AG04450 (cell line): ENCODE measurements at places on chromosomes 3 and 15.

- DNase-seq: no peak
These were observed 59.4 kb downstream of the TMEM44 start for GRCh38 chr3:194573680-194574437.

DNA sequence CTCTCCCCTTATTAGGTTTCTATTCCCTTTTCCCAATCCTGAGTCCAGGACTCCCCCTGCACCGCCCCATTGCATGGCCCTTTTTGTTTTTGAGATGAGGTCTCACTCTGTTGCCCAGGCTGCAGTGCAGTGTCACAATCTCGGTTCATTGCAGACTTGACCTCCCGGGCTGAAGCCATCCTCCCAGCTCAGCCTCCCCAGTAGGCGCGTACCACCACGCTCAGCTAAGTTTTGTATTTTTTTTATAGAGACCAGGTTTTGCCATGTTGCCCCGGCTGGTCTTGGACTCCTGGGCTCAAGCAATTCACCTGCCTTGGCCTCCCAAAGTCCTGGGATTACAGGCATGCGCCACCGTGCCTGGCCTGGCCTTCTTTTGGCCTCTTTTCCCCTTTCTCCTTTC is 29.3 kb downstream of the PDIA5 start:
- DNase-seq: no peak

DNA sequence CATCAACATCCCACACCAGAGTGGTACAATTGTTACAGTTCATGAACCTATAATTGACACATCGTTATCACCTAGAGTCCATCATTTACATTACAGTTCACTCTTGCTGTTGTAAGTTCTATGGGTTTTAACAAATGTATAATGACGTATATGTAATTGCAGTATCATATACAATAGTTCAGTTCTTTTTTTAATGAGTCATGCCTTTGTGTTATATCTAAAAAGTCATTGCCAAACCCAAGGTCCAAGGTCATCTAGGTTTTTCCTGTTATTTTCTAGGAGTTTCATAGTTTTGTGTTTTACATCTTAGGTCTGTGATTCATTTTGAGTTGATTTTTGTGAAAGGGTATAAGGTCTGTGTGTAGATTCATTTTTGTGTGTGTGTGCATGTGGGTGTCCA is 160.9 kb upstream of the GALNT15 start:
- no peak for DNase-seq

DNA sequence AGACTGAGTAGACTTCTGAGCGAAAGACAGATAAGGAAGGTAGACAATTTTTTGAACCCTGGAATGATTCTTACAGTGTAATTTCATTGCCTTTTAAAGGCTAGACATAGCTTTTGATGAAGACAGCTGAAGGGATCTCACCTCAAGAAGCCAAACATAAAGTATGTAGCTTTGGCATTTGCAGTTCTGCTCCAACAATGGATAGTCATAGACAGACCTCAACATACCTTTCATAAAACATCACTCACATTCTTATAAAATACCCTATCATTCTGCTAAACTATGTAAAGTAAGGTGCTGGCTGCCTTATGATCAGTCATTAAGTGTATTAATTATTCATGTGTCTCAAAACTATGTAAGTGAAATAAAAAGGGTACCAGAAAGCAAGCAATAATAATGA is 70.0 kb downstream of the UBE3A start:
- no peak for DNase-seq

GRCh38 chr3:116033516-116033915 is 410.2 kb downstream of the GAP43 start:
- no peak for DNase-seq

- no peak for DNase-seq
These were observed 52.6 kb downstream of the LRRC28 start for GRCh38 chr15:99303907-99304306.

DNA sequence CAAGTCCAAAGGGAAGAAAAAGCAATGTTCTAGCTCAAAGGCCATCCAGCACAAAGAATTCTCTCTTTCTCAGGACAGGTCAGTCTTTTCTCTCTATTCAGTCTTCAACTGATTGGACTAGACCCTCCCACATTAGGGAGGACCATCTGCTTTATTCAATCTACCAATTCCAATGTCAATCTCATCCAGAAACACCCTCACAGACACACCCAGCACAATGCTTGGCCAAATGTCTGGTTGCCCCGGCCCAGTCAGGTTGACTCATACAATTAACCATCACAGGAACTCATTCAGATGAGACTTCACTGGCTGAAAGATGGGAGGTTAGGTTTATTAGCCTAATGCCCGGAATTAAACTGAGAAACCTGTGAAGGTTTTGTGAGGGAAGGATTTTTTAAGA is 32.4 kb downstream of the ACAN start:
- no peak for DNase-seq

DNA sequence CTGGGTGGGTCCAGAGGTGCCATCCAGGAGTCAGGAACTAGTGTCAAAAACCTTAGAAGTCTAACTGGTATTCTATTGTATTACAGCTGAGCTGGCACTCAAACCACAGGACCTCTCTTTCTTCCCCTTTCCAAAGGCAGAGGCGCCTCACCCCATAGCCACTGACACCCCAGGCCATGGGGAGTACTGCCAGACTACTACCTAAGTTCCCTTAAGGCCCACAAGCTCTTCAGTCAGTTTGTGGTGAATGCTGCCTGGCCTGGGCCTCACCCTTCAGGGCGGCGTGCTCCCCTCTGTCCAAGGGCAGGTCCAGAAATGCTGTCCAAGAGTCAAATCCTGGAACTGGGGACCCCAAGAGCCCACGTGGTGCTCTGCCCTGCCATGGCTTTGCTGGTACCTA is 43.0 kb upstream of the FGF7 start:
- no peak for DNase-seq

DNA sequence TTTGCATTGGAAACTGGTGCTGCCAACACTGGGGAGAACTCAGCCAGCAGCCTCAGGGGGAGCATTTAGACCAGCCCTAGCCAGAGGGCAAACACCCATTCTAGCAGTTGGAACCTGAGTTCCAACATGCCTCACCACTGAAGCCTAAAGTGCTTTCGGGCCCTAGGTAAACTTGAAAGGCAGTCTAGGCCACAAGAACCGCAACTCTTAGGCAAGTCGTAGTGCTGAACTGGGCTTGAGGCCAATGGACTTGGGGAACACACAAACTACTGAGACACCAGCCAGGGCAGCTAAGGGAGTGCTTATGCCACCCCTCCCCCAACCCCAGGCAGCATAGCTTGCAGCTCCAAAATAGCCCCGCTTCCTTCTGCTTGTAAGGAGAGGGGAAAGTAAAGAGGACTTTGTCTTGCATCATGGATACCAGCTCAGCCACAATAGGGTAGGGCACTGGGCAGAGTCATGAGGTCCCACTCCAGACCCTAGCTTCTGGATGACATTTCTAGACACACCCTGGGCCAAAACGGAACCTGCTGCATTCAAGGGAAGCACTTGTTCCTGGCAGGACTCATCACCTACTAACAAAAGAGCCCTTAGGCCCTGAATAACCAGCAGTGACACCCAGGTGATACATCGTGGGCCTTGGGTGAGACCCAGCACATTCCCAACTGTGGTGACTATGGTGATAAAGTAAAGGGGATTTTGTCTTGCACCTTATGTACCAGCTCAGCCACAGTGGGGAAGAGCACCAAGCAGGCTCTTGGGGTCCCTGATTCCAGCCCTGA is 37.3 kb upstream of the TEX9 start:
- no peak for DNase-seq

GRCh38 chr3:45689787-45690145 is 570 bp downstream of the SACM1L start:
- DNase-seq: no peak

DNA sequence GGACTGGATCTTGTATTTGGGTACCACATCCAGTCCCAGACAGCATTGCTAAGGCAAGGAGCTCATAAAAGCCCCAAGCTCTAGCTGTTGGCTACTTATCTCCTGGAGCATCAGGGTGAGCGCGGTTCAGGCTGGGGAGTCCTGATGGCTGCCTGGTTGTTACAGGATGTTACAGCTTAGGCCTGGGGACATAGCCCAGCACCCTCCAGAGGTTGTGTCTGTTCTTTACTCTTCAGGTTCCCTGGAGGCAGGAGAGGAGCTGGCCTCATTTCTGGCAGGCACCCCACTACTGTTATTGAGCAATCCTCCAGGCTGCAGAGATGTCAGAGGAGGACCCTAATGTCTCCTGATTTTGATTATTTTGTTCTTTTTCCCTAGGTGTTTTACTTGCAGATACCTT is 26.6 kb downstream of the APBA2 start:
- DNase-seq: no peak

- DNase-seq: no peak
These were observed 56.7 kb downstream of the IGF1R start for GRCh38 chr15:98705070-98705469.

- DNase-seq: no peak
These were observed 26.0 kb upstream of the SPPL2A start for GRCh38 chr15:50791486-50791885.

DNA sequence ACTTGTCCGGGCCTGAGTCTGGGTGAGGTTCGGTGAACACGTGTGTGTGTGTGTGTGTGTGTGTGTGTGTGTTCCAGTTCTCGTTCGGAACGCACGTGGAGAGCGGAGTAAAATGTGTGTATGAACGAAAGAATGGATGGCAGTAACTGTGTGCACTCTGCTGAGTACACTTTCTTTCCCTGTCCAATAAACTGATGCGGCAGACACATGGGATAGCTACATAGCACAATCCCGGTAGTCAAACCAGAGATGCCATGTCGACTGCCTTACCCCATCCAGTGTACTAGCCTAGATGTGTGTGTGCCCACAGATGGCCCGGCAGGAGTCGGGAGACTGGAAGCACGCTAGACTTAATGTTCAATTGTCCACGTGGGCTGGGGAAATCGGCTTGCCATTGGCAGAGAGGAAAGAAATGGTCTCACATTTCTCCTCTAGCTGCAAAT is 507 bp upstream of the GOLIM4 start:
- DNase-seq: peak; percentile 69

DNA sequence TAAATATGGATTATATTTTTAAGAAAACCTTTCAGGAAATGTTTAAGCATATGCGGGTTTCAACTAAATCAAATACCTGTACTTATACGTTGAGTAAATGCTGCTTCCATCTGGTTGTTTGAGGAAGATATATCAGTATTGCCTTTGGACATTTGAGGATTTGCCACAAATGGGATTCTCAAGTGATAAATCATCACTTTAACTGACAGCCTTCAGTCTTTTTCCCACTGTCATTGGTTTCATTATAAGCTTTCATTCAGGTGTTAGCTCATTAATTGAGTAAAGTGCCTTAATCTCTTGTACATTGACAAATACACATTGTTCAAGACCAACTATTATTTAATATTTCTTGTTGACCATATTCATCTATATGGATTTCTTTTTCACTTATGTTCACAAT is 217.2 kb downstream of the EDEM1 start:
- no peak for DNase-seq

DNA sequence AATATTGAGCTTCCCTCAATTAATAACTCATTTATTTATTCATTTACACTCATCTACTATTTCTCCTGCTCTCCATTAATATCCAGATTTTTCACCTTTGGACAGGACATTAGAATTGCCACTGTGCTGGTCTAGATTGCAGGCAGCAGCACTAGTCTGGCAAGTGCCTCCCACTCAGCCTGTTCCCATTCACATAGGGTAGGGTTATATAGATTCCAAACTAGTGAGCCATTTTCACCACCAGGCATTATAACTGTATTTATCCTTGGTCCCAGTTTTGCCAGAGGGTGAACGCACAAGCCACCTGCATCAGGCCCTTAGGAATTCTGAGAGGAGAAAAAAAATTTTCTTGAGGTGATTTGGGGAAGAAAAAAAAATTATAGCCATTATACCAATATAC is 44.5 kb downstream of the ANAPC13 start:
- DNase-seq: no peak

GRCh38 chr3:112086875-112087524 is 811 bp downstream of the C3orf52 start:
- DNase-seq: no peak

GRCh38 chr3:127119693-127120464 is 73.1 kb upstream of the PRR23E start:
- no peak for DNase-seq

DNA sequence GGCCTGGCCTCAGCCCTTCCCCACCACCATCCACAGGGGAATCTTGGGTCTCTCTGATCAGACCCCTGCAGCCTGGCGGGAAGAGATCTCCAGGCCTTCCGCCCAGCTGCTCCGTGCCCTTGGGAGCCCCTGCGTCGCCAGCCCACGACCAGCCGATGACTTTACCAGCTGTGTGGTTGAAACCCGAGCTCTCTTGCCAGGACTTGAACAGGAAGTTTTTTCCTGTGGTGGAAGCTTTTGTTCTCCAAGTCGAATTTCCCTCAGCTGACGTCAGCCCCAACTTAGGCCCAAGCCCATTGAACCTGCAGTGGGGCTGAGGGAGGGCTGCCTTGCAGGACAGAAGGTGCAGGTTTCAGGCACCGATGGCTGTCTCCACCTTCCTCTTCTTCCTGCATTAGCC is 51.7 kb upstream of the SMAD3 start:
- DNase-seq: peak; percentile 33

DNA sequence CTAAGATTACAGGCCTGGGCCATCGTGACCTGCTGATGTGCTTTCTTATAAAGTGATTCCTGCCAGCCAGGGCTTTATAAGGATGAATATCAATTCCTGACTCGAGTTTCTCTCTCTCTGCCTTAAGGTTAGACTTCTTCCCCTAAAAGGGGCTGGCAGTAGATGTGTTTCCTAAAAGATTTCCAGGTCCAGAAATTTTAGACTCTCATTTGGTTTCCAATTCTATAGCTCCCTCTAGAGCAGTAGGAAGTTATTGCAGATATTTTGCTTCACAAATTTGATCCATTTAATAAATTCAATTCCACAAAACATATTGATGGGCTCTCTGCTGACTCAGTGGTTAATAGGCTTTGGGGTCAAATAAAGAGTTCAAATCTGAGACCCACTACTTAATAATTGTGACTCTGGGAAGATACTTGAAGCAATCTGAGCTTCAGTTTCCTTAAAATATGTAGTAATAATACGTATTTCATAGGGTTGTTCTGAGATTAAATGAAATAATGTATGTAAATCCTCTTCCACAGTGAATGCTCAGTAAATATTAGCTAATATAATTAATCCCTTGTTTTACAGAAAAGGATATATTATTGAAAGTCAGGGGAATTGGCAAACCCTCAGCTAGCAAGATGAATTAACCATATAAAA is 2.1 kb downstream of the TRIM69 start:
- peak; percentile 39 for DNase-seq

- no peak for DNase-seq
These were observed 781.2 kb upstream of the GRM7 start for GRCh38 chr3:6079561-6080179.

DNA sequence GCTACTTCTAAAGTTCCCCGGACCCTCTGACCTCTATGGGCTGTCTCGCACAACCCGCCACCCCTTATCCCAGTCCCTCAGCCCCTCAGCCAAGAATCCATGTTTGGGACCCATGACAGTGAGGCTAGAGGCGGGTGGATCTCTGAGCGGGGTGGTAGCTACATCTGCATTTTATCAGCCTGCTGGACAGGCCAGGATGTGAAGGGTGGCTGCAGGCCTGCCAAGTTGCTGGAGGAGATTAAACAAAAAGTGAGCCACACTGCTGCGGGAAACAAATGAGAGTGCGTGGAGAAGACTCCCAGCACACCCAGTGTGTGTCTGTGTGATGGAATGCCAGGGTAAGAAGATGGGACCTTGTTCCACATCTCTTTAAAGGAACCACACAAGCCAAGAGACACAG is 51.1 kb upstream of the SPATA12 start:
- no peak for DNase-seq

- DNase-seq: no peak
These were observed 165.2 kb upstream of the TP63 start for GRCh38 chr3:189466004-189466403.
